GM13977 (cell line): ENCODE measurements at places on chromosomes 2 and 18.

DNA sequence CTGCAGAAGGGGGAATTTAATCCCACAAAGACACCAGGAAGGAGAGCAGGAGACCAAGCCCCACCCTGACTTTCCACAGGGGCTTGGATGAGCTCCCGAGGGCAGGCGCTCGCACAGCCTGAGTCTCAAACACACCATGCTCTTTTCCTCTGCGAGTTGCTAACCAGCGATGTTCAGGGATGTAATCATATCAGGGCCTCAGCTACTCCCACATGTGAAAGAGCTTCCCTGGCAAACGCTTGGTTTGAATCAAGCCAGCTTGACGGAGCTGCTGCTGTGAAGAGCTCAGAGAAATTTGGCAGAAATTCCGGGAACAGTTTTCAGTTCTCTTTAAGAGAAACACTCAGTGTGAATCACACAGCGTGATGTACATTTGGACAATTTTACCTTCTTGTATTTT is 385.8 kb downstream of the GALR1 start:
- no peak for DNase-seq

DNA sequence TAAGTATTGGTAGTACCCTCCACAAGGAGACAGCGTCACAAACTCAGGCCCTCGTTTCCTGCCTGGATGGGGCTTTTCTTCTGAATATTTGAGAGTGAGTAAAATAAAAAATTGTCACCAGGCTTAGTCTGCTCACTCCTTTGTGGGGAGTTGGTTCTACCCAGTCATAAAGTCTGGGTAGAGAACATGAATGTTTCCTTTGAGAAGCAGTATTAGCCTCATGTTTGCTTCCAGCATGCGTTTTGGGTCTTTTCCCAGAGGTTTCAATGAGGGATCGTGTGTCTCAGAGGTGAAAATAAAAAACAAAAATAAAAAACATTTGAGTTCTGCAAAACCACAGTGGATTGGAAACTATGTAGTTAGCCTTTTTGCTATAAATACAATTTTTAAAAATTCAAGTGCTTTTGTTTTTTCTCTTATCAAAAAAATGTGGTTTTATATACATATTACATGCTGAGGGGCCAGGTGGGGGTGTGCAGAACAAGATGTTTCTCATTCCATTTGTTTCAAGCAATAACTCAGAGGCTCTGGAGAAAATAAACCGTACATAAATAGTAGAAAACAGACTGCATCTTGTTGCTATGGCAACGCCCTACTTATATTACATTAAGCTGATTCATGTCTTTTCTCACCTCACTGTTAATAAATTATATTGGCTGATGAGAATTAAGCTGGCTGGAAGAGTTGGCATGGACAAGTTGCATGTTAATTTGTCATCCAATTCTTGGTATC is 225.4 kb upstream of the FBXO11 start:
- no peak for DNase-seq

DNA sequence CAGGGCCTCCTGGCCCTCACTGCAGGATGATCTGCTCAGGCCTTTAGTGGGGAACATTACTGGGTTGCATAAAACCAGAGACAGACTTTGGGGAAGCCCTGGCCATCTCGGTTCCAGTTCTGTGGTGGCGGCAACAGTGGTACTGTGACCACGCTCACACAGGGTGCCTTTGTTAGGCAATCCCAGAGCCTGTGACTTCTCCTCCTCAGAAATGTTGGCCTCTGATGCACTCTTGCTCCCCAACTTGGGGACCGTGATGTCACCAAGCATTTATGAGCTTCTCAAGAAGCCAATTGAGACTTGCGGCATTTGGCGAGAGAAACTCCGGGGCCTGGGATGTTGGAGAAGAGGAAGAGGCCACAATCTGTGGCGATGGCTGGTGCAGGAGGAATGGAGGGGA is 80.9 kb upstream of the PKDCC start:
- DNase-seq: no peak

GRCh38 chr2:231592636-231593145 is at the start of gene TEX44:
Gene TEX44, plus strand, starts transcription at chr2:231592864. Its CDS starts 88 bp downstream, at chr2:231592952.
- DNase-seq: no peak

- no peak for DNase-seq
Measured at GRCh38 chr2:177783835-177784744, 288.5 kb downstream of the PDE11A start.

- DNase-seq: no peak
Measured at GRCh38 chr2:160970052-160970965, 189.9 kb upstream of the TANK start.

DNA sequence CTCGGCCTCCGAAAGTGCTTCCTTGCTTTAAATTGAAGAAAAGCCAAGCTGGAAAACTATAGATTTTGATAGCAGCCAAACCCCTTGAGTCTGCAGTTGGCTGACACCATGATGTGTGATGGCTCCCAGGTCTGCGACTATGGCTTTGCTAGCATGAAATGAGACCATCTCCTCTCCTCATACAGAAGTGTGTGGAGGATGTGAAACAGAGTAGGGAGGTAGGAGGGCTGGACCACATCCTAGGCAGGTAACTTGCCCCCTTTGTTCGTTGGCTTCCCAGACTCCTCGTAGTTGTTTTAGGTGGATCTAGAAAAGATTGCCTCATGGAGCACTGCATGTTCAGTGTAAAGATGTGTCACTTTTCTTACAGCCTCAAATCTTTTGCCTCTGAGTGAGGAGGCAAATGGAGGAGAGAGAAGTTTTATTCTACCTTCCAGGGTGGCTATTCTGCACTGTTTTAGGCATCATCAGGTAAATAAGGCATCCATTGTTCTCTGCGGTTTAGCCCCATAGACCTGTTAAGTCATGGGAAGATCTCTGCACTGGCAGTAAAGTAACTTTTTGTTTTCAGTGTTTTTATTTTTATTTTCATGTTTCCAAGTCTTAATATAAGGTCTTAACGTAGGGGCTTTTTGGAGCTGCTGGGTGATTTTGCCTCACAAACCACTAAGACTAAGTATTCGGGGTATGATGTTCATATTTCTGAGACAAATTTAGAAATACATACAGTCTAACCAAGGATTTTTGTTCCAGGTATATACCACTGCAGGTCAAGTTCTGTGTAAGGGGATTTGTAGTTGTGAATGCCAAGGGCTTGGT is 40.1 kb downstream of the MGAT5 start:
- no peak for DNase-seq

DNA sequence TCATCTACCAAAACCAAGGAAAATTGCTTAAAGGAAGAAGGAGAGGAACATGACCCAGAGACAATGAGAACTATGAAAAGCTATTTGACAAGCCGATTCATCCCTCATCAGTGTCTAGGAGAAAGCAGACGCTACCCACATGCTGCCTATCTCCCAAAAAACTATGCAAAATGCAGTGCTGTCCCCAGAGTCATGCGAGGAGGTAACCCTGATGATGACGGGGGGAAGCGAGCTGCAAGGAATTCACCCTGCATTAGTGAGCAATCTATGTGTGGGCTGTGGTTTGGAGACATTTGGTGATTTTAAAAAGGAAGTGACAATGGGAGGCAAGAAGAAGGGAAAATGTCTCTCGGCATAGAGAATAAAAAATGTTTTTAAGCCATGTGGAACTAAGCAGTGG is 472.7 kb downstream of the CMPK2 start:
- DNase-seq: no peak

- no peak for DNase-seq
Measured at GRCh38 chr2:35548171-35548570, 807.4 kb upstream of the CRIM1 start.

DNA sequence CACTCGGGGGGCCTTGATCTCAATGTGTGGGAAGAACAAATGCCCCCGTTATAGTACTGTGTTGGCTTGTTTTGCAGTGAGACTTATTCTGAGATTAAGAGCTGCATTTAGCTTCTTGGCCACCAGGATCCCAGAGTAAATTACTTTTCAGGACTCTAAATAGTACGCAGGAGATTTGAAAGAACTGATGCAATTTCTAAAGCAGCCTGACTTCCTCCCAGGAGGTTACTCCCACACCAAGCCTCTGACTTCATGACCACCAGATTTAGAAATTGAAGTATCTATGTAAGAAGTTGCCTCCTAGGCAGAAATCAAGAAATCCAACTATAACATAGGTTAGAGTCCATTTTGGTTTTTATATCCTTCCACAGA is 67.0 kb downstream of the FEZ2 start:
- DNase-seq: peak; percentile 11

DNA sequence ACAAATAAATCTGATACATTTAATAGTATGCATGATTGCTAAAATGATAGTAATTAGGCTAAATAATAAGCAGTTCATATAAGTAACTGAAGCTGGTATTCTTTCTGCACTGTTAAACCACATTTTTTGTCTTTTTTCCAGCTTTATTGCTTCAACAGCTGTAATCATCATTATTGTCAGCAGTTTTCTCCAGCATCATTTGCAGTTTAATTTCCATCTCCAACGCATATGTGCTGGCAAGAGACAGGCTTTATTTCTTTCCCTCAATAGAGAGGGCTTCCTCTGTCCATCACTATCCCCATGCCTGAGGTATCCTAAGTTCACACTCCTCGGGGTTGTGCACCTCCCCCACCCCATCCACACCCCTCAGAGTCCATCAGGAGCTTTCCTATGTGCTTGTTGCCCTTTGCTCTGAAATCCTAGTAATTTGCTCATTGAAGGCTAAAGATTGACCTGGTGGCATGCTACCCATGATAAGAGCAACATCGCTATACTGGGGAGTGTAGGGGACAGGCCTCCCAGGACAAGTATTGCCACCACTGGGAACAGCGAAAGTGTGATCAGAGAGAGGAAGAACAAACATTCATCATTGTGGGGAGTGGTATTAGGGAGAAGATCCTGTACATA is 37.1 kb downstream of the B4GALT6 start:
- no peak for DNase-seq

- no peak for DNase-seq
Measured at GRCh38 chr2:240363746-240364581, 71.5 kb upstream of the GPC1 start.

- no peak for DNase-seq
Measured at GRCh38 chr2:237236188-237236587, 150.5 kb downstream of the COPS8 start.

DNA sequence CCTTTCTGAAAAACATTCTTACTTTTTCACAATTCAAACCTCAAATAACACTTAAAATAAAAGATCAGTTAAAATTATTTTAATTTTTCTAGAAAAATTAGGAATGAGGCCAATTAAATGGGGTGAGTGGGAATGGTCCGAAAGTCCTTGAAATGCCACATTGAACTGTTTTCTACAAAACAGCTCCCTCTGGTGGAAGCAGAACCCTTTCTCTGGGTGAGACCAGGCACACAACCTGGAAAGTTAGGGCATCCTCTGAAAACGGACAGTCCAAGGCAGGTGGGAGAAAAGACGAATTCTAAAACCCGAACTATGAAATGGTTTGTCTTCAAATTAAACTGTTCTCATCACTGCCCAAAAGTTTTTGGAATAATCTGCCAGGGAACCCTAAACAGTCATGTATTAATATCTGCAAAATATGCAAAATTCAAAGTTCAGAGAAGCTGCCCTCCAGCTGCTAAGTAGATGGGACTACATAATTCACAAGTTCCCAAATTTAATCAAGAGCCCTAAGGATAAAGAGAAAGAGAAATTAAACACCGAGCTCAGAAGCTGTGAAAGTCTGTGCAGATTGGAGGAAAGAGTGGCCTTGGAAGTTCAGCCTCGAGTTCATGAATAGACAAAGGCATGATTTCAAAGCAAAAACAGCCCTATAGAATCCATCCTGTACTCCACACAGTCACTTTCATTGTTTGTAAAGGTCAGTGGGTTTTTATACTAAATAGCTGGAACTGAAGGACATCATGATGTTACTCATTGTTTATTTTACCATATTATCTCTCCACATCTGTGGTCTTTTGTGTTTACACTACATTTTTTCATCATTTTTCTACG is 108.3 kb downstream of the PIEZO2 start:
- DNase-seq: peak; percentile 50

- no peak for DNase-seq
Measured at GRCh38 chr2:33984131-33984530, 385.0 kb upstream of the FAM98A start.

DNA sequence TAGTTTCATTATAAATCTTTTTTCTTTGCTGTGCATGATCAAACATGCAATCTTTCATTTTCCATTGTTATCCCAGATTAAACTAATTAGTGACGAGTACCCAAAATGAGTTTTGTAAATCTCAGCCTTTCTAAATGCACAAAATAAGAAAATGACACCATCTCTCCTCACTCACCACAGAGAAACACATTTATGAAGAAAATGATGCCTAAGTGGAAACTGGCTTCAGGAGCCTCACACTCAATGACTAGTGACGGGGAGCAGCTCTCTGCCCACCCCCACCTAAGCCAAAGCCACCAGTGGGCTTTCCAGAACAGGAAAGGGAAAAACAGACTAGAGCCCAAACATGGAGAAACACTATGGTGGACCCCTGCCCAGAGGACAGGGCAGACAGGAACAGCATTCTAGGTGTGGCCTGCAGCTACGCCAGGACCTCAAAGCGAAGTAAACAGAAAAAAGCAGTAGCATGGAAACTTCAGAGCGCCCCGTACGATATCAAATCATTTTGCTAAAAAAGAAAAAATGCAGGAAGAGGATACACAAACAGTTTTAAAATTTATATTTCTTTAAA is 113.5 kb downstream of the RBMS1 start:
- no peak for DNase-seq

- DNase-seq: no peak
Measured at GRCh38 chr18:62438018-62438329, 84.9 kb upstream of the ZCCHC2 start.

- DNase-seq: no peak
Measured at GRCh38 chr2:100451092-100451491, 19.2 kb upstream of the NMS start.

DNA sequence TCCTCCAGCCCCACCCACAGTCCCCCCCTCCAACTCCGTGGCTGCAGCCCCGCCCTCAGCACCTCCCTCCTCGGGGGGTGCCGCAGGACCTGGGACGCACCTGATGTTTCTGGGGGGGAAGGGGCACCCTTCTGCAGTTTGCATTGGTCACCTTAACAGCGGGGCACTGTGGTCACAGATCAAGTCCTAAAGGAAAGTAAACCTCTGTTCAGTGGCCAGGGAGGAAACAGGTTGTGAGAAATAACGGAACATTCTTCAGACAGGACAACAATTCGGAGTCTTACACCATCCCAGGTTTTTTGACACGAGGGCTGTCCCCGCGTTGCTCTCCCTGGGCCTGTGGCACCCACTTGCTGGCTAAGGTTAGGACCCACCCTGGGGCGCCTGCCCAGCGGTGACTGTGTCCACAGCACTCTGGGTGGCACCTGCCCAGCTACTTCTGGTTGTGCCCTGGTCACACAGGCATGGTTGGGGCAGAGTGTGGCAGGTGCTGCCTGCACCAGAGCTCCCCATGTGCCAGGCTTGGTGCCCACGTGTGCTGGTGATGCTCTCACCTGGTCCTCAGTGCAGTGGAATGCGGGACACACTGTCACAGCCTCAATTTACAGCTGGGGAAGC is 93.5 kb upstream of the OTOS start:
- DNase-seq: no peak

DNA sequence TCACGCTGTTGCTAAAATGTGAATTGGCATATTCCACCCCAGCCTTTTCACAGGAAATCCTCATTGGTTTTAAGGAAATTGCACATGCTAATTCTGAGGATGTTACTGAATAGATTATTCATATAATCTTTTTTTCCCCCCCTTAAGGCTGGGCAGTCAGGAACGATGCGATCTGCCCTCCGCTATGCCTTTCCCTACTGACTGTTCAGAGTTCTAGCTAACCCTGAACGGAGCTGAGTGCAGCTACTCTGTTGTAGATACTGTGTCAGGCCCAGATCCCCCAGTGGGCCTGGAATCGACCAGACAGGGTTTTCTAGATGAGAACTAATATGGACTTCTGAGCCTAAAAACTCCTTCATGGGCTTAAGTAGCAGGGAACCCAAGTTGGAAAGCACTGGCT is 192.2 kb downstream of the TCF4 start:
- no peak for DNase-seq
